CD4-positive, alpha-beta T cell treated with Interleukin-1 beta for 1 hour (primary cell): ENCODE measurements at places on chromosomes 2 and 18.

- no peak for DNase-seq
Observed at GRCh38 chr2:29063056-29063455, 11.3 kb downstream of the PCARE start.

GRCh38 chr18:21853016-21853415 is 112.4 kb downstream of the MIB1 start:
- no peak for DNase-seq

GRCh38 chr2:23656597-23656973 is 270.3 kb downstream of the ATAD2B start:
- no peak for DNase-seq

DNA sequence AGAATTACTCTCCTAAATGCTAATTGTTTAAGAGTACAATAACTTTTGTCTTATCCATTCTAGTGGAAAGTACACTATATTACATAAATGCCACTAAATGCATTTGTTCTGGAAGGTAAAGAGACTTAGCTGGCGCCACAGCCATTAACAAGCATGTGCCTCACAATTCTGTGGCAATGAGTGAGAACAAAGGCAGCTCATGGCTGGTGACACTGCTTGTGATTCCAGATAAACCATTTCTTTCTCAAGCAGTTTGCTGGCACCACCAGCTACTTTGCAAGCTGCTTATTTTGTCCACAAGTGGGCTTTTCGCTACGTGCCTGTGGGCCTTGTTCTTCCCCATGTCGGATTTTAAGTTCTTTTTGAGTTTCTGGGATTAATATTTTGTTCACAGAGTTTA is 147.6 kb upstream of the SMAD7 start:
- DNase-seq: no peak

GRCh38 chr2:53632714-53633113 is 134.9 kb upstream of the CHAC2 start:
- DNase-seq: no peak

DNA sequence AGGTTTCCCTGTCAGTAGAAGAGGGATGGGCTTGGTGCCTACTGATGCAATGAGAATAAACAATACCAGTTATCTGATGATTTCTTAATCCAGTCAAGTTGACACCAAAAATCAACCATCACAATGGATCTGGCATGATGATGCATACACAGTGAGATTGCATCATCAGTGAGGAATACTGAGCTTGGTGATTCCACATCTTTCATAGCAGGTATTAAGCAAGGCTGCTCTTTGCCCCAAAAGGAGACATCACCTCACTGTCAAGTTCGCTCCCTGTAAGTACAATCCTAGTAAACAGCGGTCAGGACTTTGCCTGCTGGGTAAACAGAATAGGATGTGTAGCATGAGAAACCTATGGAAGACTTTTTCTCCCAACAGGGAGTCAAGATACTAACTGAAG is 282.7 kb upstream of the CDH2 start:
- no peak for DNase-seq

- no peak for DNase-seq
Observed at GRCh38 chr2:17309741-17310339, 208.4 kb downstream of the RAD51AP2 start.

GRCh38 chr2:218816561-218817011 is 15.0 kb downstream of the PRKAG3 start:
- no peak for DNase-seq

- DNase-seq: no peak
Observed at GRCh38 chr2:158578703-158579330, 122.1 kb downstream of the PKP4 start.

GRCh38 chr2:64025741-64026140 is 6.5 kb upstream of the VPS54 start:
- DNase-seq: no peak

DNA sequence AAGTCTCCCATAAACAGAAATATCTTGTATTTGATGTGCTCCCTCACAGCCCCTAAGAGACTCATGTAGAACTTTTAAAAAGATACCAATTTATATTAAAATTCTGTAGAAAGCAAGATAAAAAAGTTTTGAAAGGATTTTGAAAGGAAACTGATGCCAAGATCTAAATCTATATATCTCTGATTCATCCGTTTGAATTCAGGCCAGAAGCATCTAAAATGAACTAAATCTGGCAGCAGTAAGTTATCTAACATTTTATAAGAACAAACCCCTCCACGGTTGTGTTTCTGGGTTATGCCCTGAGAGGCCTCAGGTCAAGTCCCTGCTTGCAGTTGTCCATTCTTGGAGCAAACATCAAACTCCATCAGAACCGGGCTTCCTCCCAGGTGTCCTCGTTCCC is 165.8 kb downstream of the FBXO15 start:
- no peak for DNase-seq

DNA sequence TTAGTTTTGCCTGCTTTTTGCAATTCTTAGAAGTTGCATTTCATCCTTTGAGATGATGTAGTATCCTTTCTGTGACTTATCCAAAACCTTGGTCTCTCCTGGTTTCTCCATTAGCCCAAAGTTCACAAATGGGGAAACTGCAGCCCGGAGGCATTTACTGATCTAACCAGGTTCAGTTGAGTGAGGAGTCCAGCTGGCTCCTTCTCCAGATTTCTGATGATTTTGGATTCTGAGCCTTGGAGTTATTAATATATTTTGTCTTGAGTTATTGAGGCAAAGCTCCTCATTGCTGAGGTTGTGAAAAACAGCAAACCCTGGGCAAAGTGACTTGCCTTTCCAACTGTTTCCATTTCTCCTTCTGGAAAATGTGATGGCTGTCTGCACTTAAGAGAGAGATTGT is 1.7 kb downstream of the SLC1A4 start:
- DNase-seq: no peak

GRCh38 chr2:6739547-6739946 is 126.2 kb downstream of the CMPK2 start:
- DNase-seq: no peak

- no peak for DNase-seq
Observed at GRCh38 chr2:128595763-128596395, 277.2 kb upstream of the HS6ST1 start.

- no peak for DNase-seq
Observed at GRCh38 chr2:133526530-133527300, 41.5 kb downstream of the NCKAP5 start.

- no peak for DNase-seq
Observed at GRCh38 chr2:2399396-2399795, 68.3 kb upstream of the MYT1L start.

DNA sequence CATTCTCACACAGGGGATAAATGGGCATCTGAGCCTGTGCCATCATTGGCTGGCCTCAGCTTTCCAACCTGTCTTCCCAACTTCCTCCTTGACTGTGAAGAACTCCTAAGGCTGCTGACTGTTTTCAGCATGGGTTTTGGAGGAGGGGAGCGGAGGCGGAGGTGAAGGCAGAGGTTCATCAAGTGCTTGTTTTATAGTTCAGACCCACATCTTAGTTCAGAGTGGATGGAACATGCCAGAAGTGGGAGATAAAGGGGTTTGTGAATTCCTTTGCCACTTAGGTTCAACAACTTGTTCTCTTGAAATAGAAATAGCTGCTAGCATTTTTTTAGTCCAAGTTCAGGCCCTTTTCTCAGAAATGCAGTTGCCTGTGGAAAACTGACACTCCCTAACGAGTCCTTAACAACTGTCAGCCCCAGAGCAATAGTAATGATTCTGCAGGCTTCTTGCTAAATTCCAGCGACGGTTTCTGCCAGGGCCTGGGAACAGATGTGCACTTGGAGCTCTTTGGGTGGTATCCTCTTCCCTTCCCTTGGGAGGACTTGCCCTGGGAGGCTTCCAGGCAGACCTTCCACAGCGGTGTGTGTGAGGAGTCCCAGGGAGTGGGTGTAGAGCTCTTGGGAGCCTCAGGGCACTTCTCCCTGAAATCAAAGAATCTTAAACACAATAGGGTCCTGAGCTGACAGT is 30.1 kb upstream of the ITGA6 start:
- no peak for DNase-seq

- DNase-seq: no peak
Observed at GRCh38 chr2:240109386-240109785, 26.7 kb downstream of the COPS9 start.

DNA sequence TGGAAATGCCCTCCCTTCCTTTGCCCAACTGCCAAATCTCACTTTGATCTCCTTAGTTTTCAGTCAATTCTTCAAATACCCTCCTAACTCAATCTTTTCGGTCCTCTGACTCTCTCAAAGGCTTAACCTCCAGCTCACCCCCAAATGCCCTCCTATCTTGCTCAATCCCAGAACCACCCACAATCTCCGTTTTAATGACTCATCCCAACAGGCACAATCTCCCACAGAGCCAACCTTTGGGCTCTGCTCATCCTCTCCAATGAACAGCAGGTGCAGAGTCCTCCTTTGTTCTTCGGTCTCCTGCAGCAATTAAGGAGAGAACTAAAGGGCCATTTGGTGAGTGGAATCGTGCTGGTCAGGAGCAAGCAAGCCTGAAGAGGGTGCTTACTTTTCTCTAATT is 366.1 kb upstream of the CRIM1 start:
- no peak for DNase-seq

- DNase-seq: peak; percentile 78
Observed at GRCh38 chr2:70141212-70141901, 49.5 kb downstream of the C2orf42 start.

GRCh38 chr18:2169656-2170055 is 401.6 kb downstream of the METTL4 start:
- no peak for DNase-seq
